Left forelimb (tissue), 1 donor: ENCODE measurements at places on chromosomes 1 and 21.

DNA sequence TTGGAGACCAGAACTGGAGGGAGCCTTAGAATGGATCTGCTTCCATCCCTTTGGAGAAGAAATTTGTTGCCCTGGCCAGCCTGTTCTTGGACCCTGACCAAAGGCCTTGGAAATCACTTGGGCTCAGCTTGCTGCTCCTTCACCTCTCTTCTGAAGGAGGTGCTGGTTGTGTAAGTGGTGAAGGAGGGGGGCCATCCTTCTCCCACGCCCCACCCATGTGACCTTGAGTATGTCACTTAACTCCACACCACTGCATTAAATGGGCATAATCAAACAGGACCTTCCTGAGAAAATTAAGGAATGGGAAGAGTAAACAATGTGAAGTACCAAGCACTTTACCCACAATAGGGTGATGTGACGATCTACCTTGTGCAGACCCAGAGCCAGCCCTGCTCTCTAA lies 68.3 kb upstream of the GJB5 start:
- no peak for DNase-seq

GRCh38 chr1:214414691-214415090 lies 133.7 kb downstream of the SMYD2 start:
- no peak for DNase-seq

DNA sequence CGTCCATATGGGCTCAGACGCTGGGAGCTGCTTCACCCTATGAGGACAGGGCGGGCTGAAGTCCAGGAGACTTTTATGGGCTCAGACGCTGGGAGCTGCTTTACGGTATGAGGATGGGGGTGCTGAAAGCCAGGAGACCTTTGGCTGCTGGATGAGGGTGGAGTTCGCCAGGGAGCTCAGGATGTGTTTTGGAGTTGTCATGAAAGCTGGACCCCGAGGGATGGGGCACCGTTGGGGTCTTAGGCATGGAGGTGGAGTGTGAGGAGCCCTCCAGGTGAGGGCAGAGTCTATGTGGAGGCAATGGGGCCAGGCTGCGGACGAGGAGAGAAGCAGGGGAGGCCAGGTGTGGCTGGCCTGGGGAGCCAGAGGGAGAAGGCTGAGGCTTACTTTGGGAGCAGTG lies 27.5 kb downstream of the TRPM2 start:
- DNase-seq: no peak

- no peak for DNase-seq
Observed at GRCh38 chr1:153353226-153353947, 4.3 kb upstream of the S100A9 start.

DNA sequence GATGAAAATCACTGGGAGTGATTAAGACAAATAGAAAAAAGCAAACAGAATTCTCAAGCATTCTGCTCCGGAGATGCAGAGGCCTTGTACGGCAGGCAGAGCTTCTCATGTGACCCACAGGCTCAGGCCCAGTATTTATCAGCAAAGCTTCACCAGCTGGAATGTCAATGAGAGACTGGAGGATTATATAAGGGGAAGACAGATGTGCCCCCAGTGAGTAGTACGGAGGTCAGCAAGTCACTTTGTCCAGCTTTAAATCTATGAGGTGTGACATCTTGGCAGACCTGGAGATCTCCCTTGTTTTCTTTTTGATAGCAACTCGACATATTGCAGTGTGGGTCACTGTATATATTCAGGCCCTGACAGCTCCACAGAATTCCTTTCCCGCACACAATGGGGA lies 106.8 kb downstream of the HHIPL2 start:
- no peak for DNase-seq

DNA sequence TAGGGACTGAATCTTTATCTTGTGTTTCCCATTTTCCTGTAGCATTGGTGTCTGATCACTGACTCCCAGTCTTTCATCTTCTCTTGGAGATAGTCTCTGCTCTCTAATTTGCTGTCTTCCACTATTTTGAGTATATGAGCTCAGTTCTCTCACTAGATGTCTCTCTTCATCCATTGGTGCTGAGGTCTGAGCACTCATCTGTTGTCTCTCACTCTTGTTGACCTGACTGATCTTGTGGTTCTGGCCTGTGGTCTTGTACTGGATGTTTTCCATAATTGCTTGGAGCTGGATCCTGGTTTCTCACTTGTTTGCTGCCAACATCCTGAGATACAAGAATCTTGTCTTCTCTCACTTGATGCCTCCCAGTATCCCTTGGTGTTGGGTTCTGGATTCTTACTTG lies 25.1 kb upstream of the S100A11 start:
- DNase-seq: no peak

- no peak for DNase-seq
Observed at GRCh38 chr1:180600343-180600742, 31.5 kb upstream of the XPR1 start.

GRCh38 chr1:177640687-177641086 lies 329.2 kb downstream of the SEC16B start:
- no peak for DNase-seq

DNA sequence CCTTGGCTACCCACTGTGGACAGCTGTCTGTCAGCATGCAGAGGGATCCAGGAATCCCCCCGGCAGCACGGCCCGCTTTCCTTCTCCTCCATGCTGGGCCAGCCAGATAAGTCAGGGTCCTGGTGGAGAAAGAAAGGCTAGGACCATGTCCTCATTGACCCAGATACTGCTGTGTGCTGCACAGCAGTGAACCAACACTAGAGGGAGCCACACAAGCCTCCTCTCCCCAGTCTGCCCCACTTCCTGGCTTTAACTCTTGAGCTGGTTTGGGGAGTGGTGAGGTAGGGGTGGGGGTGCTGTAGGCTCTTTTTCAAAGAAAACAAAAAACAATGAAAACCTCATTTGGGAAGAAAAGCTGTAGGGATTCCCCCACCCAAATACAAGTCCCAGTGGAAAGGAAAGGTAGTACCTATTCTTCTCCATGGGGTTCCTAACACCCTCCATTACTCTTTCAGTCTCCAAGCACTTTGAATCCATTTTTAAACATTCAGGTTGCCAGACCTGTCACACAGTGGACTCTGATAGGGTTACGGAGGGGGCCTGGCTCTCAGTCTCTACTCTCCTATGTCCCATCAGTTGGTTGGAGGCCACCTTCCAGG lies 84.9 kb upstream of the CD1D start:
- DNase-seq: no peak

DNA sequence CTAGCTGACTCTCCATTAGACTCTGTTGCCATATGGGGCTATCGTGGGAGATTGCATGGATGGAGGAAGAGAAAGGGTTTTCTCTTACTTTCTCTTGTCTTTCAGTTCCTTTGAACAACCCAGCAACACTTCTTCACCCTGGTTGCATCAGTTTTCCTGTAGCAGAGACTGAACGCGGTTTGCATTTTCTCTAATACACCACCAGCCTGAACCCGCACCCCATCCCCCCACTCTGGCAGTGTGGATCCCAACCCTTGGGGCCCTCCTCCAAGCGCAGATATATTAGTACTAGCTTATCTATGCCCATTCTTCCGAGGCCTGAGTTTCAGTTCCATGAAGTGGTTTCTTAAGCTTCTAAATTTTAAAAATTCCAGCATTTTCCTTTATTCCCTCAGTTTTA lies 12.6 kb downstream of the DR1 start:
- no peak for DNase-seq

- DNase-seq: peak; percentile 40
Observed at GRCh38 chr1:24157918-24158481, 15.1 kb upstream of the IL22RA1 start.

DNA sequence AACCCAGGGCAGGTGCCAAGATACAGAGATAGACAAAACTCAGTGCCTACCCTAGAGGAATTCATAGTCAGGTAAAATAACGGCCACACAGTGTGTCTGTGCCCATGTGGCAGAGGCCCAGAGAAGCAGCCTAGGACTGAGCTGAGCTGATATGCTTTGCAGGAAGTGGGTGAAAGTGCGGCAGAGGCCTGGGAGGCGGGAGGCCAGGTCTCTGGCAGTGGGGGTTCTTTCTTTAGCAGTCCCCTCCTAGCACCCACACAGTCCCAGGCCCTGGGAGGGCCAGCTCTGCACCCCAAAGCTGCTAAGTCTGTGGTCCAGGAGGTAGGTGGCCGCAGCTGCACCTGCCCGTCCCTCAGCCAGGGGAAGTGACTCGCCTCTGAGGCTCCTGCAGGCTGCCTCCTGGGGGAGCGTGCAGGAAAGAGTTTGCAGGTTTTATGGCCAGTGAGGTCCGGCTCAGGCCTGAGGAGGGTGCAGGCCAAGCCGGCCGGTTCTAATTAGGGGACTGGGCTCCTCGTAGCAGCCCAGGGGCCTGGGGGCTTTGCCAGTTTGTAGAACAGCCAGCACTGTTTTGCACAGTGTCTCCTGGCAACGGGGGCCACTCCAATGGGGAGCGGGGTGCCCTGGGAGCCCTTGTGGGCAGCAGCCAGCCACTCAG lies 107.9 kb downstream of the SPSB1 start:
- DNase-seq: no peak

GRCh38 chr1:6770751-6771440 lies 14.4 kb upstream of the CAMTA1 start:
- DNase-seq: no peak

DNA sequence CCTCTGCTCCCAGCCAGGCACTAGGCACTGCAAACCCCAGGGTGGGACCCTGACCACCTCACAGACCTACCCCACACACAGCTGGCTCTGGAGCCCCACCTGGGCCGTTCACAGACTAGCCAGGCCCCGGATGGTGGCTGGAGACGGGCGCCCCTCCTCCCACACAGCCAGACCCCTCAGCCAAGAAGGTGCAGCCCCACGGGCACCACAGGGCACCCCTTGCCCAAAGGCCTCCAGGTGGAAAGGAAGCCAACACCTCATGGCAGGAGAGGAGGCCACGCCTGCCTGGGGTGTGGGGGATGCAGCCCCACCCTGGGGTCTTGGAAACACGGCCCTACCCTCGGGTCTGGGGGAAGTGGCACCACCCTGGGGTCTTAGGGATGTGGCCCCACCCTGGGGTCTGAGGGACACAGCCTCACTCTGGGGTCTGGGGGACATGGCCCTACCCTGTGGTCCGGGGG lies 44.6 kb downstream of the WNT9A start:
- no peak for DNase-seq

DNA sequence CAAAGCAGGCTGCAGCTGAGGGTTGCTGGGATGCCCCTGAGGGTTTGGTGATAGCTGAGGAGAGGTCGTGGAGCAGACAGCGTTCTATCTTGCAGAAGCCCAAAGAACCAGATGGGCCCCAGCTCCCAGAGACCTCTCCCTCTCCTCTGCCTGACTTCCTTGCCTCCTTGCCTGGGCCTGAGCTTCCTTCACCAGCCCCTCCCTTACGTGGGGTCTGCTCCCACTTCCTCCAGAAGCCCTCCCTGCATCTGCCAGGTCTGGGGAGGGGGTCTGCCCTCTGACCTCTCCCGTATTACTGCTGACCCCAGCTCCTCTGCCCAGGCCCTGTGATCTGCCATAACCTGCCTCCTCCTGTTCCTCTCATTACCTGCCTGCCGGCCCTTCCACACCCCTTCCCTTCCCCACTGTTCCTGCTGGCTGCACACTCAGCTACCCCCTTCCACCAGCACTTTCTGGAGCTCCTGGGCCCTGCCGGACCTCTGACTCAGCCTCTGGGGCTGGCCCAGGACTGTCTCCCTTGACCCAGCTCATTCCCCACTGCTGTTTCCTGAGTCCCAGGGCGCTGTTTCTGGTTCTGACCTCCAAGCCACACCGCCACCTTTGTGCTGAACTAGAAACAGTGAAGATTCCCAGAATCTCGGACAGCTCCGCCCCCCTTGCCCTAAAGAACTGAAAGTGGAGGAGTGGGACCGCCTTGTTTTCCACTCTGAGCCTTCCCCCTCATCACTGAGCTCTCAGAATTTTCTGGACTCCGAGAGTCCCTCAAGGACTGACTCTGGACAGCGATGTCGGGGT lies 237.7 kb upstream of the C1orf174 start:
- no peak for DNase-seq

- no peak for DNase-seq
Observed at GRCh38 chr1:222040121-222040805, 298.4 kb upstream of the DUSP10 start.

GRCh38 chr1:178126741-178127185 lies 32.9 kb downstream of the RASAL2 start:
- DNase-seq: no peak

- DNase-seq: no peak
Observed at GRCh38 chr1:25517476-25518394, 25.7 kb upstream of the LDLRAP1 start.

- no peak for DNase-seq
Observed at GRCh38 chr1:41811051-41811795, 107.5 kb downstream of the HIVEP3 start.

DNA sequence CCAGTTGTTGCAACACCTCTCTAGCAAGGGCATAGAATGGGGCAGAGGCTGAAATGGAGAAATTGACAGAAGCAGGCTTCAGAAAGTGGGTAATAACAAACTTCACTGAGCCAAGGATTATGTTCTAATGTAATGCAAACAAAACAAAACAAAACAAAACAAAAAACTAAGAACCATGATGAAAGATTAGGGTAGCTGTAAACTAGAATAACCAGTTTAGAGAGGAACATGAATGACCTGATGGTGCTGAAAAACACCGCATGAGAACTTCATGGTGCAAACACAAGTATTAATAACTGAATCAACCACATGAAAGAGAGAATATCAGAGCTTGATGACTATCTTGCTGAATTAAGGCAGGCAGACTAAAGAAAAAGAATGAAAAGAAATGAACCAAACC lies 1707.7 kb downstream of the BRINP3 start:
- no peak for DNase-seq

DNA sequence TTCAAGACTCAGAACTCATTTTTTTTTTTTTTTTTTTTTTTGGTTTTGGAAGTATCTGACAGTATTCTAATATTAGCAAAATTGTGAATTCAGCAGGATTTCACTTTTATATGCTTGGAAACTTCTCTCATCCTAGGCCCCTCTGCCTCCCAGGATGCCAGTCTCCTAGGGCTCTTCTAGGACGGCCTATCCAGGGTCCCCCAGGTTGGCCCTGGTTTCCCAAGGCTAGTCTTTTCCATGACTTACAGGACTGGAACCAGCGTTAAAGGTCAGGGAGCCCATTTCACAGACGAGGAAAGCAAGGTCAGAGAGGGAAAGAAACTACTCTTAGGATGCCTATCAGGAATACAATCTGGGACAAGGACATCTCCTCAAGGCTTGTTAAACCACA lies 412.5 kb downstream of the PTPRU start:
- DNase-seq: no peak

- no peak for DNase-seq
Observed at GRCh38 chr1:9890224-9890731, 19.8 kb downstream of the CTNNBIP1 start.

DNA sequence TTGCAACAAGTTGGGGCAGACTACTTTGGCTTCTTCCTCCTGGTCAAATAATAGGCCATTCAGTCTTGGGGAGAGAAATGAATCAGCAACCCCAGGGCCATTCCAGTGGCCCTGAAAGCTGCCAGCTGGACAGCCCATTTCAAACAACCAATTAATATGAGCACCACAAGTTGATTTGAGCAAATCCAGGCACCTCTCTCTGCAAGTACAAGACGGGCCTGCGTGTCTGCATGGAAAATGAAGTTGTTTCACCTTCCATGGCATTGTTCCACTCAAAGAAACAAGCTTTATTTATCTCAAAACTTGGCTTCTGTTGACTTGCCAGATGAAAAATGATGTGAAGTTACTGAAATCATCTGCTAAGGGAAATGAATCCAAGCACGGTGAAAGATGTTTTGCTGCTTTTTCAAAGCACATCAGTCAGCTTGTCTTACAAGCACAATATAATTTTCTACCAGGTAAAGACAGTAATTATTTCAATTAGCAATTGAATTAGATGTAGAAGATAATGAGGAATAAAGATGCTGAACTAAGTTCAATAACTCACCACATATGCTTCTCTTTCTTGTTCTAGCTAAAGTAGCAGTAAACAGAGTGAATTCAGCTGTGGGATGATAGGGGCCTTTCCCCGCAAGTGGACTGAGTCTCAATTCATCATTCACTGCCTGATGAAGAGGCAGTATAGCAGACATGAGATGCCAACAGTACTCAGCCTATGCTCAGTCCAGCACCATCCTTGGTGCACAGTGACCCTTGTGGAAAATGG lies 95.2 kb upstream of the SSX2IP start:
- DNase-seq: no peak
